ENCODE measurements at places on chromosomes 12 and 14.

- no peak for DNase-seq
These were observed 27.0 kb upstream of the HIGD1C start for GRCh38 chr12:50925342-50925651.

GRCh38 chr14:96255501-96256366 lies at the start of gene BDKRB1:
Gene BDKRB1 (plus strand): TSS chr14:96256210. CDS start chr14:96263683, 7,473 bp downstream.
- peak; percentile 82 for DNase-seq

DNA sequence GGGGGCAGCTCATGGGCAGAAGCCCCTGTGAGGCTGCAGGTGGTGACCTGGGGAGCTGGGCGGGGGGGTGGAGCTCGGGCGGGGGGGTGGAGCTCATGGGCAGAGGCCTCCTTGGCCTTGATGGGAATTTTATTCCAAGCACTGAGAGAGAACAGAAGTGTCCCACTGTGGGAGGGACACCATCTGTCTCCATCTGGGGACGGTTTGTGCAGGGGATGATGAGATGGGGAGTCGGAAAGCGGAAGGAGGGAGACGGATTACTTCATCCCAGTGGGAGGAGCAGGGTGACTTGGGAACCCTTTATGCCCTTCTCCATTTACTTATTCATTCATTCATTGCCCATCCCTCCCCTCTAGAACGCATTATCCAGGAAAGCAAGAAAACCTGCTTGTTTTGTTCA lies 304.7 kb downstream of the ADGRD1 start:
- no peak for DNase-seq

DNA sequence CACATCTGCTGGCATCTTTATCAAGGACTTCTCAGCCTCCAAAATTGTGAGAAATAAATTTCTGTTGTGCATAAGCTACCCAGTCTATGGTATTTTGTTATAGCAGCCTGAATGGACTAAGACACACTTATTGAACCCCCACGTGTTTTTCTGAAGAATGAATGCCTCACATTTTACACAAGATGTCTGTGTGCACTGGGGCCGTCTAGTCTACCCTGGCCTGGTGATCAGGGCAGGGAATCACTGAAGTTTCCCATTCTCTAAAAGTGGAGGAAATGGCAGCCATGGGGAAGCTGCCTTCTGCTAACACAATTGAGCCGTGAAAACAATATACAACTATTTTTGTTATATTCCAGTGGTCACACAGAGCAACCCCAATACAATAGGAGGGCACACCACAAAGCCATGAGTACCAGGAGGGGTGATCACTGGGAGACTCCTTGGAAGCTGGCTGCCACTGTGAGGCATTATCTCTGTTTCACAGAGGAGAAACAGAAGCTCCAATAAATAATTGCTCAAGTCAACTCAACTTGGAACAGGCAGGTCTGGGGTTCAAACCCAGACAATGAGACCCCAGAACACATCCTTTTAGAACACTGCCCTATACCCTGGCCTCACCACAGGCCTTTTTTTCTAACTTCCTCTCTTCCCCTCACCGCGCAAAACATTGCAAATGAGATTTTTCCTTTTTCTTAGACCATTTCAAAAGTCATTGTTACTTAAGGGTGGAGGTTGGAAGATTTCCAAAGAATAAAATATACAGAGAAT lies 18.3 kb upstream of the LTA4H start:
- DNase-seq, result no peak

DNA sequence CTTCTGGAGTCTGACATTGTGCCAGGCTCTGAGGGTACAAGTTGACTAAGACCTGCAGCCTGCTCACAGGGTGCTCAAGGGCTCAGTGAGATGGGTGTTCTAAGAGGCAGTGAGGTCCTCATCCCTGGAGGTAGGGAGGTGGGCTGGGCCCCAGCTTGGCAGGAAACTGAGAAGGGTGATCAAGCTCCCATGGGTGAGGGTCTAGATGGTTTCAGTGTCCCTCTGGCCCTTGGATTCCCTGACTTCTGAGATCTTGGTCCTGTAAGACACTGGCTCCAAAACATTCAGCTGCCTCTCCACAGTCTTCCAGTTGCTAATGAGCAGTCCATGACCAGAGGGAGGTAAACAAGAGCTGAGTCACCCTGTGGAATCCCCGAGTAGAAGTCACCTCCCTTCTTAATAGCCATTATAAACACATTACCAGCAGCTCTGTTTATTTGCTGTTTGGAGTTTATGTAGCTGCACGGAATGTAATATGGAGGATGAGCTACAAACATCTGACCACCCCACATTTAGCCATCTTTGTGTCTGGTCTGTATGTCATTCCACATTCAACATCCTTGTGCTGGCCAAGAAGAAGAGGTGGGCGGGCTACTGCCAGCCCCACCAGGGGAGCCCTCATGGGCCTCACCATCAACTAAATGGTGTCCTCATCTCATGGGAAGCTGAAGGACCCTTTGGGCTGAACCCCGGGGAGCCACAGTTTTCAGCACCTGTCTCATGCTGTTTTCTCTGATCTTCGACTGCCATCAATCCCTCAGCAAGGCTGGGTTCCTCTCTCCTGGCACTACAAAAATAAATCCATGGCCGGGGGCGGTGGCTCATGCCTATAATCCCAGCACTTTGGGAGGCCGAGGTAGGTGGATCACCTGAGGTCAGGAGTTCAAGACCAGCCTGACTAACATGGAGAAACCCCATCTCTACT lies 37.2 kb upstream of the BDKRB2 start:
- DNase-seq, result peak; percentile 85

GRCh38 chr12:5210923-5211290 lies 167.2 kb downstream of the KCNA5 start:
- DNase-seq, result no peak

GRCh38 chr12:5197656-5198055 lies 154.0 kb downstream of the KCNA5 start:
- no peak for DNase-seq

- DNase-seq, result no peak
These were observed 36.6 kb downstream of the LRP6 start for GRCh38 chr12:12230275-12230674.

DNA sequence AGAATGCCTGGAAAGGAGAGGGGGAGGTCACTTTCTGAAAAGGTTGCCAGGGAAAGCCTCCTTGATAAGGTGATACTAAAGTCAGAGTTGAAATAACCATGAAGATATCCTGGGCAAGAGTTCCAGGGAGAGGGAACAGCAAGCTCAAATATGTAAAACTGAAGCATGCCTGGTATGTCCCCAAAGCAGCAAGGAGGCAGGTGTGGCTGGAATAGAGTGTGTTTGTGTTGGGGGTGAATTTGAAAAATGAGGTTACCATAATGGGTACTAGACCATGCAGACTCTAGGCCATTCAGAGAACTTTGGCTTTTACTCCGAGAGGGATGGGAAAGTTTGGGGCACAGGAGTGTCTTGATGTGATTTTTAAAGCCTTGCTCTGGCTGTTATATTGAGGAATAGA lies 66.7 kb upstream of the PTCSC3 start:
- no peak for DNase-seq

DNA sequence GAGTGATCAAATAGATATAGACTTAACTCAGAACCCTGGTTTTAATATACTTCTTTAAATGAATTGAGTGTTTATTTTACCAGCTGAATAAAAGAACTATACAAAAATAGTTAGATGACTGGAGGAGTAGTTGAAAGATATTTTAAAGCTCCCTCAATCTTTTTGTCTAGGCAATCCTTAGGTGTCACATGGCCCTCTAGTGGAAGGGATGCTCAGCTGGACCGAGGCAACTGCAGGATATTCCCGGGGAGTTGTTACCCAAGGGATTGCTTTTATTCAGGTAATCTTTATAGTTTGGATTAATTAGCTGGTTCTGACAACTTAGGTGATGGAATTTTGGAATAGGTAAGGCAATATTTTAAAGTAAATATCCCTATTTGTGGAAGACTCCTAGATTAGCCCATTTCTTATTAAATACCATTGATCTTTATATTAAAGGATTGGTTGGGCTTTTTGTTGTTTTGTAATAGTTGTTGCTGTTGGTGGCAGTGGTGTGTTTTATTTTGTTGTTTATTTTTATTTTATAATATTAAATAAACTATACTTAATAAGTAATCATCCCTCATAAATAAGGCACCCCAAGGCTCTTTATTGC lies 57.1 kb downstream of the ZDHHC17 start:
- DNase-seq, result peak; percentile 66

- peak; percentile 58 for DNase-seq
These were observed 1.1 kb downstream of the KMT5A start for GRCh38 chr12:123384994-123385376.

GRCh38 chr12:127531542-127531941 lies 735.4 kb upstream of the TMEM132C start:
- no peak for DNase-seq

- no peak for DNase-seq
These were observed 16.0 kb upstream of the RIC8B start for GRCh38 chr12:106758349-106759110.

GRCh38 chr14:47833011-47833410 lies 157.6 kb upstream of the MDGA2 start:
- no peak for DNase-seq

DNA sequence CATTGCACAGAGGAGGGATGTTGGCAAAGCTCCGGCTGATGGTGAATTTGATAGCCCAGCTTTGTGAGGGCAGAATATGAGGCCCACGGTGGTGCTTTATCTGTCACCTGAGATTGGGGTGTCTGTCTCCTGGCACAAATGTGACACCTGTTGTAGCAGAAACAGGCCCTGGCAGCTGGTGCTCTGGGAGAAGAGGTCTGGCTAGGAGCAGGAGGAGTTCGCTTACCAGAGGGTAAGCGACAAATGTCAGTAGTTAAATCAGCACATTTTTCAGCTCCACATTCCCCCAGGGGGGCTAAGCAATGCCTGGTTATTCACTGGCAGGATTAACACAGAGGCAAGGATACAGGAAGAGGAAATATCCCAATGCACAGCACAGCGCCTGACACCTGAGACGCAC lies 71.1 kb downstream of the B4GALNT3 start:
- no peak for DNase-seq

DNA sequence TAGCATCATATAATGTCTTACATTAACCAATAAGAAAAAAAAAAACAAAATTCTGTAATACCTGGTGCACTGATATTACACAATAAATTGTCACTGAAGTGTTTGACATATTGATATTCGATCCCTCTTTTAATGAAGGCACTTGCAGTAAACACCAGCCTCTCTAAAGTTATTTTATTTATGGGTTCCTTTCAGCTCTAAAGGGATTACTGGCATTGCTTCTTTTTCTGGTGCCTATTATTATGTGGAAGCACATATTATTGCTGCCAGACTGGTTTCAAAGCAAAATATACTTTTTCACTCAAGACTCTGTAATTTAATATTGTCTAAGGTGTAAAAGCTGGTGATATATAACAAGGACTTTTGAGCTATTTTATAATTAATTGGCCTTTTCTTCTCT lies 1090.5 kb downstream of the TRHDE start:
- no peak for DNase-seq

DNA sequence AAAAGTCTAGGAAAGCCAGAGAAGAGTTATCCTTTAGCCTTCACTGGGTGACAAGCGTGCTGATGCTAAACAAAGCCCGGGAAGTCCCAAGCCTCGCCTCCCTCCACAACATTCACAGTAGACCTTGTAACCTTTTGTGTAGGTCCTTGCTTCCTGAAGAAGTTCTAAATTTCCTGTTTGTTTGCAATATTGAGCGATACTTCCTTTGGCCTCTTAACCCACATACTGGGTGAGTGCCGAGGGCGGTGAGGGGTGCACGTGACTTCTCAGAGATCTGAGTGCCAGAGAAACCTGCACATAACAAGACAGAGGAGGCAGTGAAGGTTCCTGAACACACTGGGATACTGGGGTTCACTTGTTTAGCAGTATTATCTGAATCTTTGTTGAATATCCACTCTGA lies 134.3 kb downstream of the PLXNC1 start:
- no peak for DNase-seq

- DNase-seq, result peak; percentile 60
These were observed 270.6 kb downstream of the PAWR start for GRCh38 chr12:79420146-79420618.

DNA sequence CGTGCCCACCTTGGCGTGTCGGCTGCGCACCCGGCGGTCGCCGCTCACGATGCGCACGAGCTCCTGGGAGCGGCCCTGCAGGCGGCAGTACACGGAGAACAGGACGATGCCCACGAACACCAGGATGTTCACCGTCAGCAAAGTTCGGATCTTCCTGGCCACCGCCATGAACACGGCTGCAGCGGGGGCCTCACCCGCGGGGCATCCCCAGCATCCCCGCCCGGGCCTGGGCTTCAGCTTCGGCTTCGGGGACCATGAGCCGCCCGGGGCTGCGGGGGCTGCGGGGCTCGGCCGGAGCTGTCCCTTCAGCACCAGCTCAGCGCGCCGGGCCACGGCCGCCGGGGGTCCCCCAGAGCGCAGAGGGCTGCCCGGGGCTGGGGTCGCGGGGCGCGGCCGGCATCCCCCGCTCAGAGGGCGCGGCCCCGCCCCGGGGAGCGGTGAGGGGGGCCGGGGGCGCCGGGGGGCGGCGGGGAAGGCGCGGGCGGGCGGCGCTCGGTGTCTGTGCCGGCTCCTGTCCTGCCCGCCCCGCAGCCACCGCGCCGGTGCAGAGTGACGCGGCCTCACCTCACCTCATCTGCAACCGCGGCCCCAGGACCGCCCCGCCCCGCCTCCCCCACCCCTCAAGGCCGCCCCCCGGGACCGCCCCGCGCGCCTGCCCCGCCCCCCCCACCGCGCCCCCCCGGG lies at the start of gene GALNT9:
Gene GALNT9, minus strand, starts transcription at position 554 of the 684 bp plus-strand sequence. Its CDS starts 386 bp downstream, at position 168.
- DNase-seq, result peak; percentile 42

DNA sequence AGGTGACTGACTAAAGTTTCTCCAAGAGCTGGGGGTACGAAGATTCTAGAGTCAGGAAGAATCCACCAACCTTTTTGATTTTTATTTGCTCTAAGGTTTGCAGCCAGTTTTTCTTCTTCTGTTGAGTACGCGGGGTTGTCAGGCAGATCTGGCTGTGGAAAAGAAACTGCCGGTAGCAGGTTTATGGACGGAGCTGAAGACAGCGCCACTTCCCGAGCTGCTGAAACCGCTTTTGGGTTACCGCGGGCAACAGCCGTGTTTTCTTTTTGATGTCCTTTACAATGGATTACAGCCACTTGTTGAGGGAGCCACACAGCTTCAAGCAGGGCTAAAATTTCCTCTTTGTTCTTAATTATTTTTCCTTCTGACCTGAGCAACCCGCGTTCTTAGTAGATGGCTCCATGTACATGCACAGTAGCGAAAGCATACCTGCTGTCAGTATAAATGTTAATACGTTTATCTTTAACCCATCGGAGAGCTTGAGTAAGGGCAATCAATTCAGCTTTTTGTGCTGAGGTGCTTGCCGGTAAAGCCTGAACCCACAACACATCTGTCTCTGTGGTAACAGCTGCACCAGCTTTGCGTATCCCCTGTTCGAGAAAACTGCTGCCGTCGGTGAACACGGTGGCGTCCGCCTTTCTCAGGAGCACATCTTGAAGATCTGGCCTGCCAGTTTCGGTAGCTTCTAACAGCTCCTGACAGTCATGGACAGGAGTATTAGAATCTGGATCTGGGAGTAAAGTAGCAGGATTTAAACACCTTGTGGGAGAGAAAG lies 674.3 kb downstream of the TMEM121 start:
- DNase-seq, result no peak

DNA sequence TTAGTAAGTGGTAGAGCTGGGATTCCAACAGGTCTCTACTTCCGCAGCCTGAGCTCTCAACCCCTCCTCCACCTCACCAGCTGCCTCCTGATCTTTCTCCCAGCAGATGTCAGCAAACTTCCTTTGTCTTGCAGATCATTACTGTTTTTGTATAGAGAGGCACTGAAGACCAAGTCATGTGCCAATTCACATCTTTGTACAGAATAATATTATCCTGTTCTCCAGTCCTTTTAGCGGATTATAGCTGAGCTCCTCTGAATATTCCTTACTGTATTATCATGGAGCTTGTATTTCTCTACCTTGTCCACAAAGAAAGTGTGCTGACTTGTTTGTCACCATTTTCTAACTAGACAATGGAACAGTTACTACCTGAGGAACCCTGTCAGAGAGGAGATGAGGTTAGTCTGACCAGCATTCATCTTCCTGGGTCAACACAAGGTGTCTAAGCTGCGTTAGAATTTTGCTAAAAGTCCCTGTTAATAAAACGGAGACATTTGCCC lies 142.3 kb upstream of the ARHGAP5 start:
- DNase-seq, result peak; percentile 64

All from GM03348 (cell line).